ENCODE measurements at places on chromosomes 4 and X. TPM values are rescaled to one million over a fixed set of nuclear protein-coding genes. Genes with fewer than 3 reads are reported as not detected.

GPR50 gene
- total RNA-seq, result not detected

- no peak for DNase-seq
Observed at GRCh38 chrX:4579999-4580398, 866.5 kb upstream of the PRKX start.

DNA sequence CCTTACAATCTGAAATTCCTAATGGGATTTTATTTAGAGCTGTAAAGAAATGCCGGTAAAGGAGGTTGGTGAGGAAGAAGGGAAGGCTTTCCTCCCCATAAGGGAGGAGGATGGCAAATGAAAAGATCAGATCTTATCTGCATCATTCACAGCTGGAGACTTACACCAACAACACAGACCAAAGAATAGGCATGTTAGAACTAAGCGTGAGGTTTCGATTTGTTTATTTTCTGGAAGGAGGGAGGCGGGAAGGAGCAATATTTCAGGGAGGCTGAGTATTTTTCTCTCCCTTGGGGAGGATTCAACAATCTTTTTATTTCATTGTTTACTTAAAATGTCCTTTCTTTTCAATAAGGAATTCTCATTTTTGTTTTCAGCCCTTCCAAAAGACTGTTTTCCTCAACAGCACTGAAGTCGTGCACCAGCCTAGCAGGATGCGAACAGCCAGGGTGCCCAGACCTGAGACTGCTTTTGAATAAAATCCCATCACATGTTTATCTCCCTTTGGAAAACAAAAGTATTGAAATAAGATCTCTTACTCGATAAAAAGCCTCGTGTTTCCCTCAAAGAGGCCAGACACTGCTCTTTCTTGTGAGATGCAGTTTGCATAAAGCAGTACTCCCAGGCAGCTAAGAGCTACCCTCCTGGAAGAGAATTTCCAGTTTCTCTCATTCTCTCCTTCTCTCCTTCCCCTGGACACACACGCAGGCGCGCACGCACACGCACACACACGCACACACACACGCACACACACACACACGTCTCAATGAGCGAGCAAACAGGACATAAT lies 236.1 kb downstream of the MGST2 start:
- DNase-seq, result no peak

GRCh38 chr4:5266991-5267390 lies 215.7 kb downstream of the STK32B start:
- DNase-seq, result no peak

PAK3 gene
- 24.5 TPM for total RNA-seq

MID2 gene
- 25.9 TPM for total RNA-seq

GRCh38 chr4:48247142-48247877 lies 22.3 kb downstream of the TEC start:
- DNase-seq, result no peak

GAGE12E gene
- total RNA-seq, result not detected

DNA sequence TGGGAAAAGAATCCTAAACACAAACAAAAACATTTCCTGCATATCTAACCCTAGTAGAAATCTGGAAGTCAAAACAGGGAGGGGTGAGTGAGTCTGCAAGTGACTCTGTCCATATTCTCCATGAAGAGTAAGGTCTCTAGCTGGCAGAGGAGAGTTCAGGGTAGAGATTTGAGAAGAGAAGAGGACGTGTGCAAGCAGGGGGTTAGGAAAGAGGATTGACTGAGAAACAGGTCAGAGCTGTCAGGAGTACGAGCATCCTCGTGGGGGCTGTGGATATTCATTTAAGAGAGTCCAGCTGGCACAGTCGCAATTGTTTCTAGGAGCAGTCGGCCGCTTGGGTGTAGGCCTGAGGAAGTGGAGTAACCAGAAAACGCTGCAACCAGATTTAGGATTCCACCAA lies 27.9 kb downstream of the PROM1 start:
- no peak for DNase-seq

AASDH gene
- 12.2 TPM for total RNA-seq

DNA sequence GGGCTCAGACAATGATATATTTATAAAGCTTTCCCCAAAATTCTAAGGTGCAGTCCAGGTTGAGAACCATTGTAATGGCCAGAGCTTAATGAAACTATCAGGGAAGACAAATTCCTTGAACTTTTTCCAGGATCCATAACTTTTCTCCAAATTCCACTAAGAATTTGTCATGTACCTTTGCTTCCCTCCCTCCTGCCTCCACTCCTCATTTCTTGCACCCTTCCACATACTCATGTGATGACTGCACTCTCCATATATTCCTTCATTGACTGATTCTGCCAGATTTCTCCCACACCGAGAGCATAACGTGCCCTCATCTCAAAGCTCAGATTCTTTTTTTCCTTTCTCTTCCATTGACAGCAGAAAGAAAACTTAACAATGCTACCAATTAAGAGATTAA lies 20.9 kb upstream of the AMELX start:
- DNase-seq, result no peak

DNA sequence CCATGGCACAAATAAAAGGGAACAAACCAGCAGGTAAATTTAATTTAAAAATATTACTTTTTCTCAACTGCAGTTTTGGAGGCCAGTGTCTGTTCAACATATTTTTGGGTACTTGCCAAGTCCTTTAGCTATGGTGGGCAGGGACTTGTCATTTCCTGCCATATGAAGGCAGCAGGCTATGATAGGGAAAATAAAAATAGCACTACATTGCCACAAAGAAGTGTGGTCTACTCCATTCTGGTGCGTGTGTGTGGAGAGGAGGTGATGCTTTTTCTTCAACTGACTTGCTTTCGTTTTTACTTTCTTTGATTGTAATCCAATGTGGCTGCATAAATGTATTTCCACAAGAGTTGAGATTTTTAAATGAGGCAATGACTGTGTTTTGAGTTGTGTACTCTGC lies 17.2 kb downstream of the GPR174 start:
- DNase-seq, result no peak

DNA sequence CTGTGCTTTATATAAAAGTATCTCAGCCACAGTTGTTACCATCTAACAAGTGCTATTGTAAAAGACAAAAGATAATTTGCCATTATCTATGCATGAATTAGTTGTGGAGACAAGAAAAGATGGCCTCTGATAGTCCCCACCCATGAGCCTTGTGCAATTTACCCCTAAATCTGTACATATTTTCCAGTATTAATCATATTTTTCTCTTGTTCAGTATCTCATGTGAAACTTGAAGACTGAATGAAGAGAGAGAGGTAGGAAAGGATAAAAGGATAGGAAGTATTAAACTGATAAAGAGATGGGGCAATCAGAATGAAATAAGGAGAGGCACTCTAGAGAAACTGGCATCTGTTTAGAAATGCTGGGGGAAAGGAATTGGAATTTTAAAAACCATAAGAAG lies 3.7 kb downstream of the MYOZ2 start:
- no peak for DNase-seq

- no peak for DNase-seq
Observed at GRCh38 chrX:129938081-129938480, 32.1 kb downstream of the UTP14A start.

GRCh38 chr4:184447664-184448063 lies 26.7 kb downstream of the IRF2 start:
- no peak for DNase-seq

DNA sequence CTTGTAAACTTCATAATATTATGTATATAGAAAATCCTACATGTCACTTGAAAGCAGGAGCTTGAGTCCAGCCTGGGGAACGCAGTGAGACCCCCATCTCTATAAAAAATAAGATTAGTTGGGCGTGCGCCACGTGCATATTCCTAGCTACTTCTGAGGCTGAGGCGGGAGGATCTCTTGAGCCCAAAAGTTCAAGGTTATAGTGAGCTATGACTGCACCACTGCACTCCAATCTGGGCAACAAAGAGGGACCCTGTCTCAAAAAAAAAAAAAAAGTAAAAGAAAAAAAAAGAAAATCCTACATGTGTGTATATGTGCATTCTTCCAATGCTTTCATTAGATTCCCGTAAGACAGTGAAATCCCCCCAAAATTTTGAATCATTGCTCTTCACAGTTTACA lies 1.7 kb downstream of the SEC31A start:
- no peak for DNase-seq

DNA sequence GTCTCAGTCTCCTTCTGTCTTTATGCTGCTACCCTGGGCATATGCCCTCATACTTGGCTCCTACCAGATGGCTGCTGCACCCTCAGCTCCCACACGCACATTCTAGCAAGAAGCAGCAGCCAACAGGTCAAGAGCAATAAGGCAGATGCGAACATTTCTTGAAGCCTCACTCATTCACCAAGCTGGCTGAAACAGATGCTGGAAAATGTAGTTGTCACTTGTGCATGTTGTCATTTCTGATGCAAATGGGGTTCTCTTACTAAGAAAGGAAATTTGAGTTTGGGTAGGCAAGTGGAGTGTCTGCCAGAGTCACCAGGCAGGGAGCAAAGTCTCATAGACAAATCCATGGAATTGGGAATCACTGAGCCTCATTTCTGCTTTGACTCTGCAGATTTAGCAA lies 57.4 kb upstream of the SORBS2 start:
- no peak for DNase-seq

OPRPN gene
- not detected for total RNA-seq

DNA sequence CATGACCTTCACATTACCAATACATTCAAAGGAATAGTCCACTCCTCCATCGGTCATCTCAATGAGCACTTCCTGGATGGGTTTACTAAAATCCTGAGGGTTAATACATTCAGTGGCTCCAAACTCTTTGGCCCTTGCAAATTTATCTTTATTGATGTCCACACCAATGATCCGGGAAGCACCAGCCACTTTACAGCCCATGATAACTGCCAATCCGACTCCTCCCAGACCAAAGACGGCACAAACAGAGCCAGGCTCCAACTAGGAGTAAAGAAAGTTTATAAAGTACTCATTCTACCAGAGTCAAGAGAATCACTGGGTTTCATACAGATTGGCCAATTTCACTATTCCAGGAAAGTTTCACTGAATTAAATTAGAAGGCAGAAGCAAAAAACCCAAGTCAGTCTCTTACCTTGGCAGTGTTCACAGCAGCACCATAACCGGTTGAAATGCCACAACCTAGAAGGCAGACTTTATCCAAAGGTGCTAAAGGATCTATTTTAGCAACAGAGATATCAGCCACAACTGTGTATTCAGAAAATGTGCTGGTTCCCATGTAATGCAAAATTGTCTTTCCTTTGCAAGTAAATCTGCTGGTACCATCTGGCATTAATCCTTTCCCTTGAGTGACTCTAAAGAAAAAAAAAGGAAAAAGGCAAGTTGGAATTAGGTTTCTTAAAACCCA lies 12.2 kb downstream of the ADH5 start:
- no peak for DNase-seq

- no peak for DNase-seq
Observed at GRCh38 chrX:50202539-50202938, 1.7 kb upstream of the AKAP4 start.

DNA sequence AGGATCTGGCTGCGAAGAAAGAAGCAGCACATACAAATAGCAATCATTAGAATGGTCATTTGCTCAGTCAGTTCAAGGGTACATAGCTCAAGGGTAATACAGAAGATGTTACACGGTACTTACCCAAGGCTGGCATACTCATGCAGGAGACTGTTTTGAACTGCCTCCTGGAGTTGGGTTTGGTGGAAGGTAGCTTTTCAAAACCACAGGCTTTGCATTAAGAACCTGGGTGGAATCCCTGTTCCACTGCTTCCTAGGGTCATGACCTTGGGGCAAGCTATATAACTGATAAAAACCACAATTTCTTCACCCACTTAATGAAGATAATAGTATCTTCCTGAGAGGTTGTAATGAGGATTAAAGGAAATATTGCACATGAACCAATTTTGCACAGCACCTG lies 36.5 kb downstream of the TBC1D9 start:
- no peak for DNase-seq

Data from aorta (tissue), 5 donors.